AG10803 (cell line): ENCODE measurements at places on chromosomes 3 and 15.

GRCh38 chr3:9008550-9009255 is 45.4 kb upstream of the RAD18 start:
- DNase-seq = peak; percentile 37

GRCh38 chr3:138213398-138214085 is 26.4 kb downstream of the ARMC8 start:
- no peak for DNase-seq

DNA sequence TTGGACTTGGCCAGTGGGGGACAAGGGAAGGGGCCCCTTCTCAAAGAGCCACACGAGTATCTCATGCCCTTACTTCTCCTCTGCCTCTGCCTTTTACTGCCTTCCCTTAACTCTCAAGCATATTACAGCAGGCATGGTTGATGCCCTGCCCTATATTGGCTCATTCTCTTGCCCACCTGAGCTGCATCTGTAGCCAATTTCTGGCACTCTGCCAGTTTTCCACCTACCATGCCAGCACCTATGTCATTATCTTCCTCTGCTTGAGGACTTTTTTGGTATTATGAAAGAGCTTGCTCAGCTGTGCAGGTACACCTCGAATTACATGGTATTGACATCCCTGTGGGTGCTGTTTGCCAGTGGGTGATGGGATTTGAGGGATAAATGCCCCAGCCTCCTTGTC is 181.8 kb downstream of the OXSM start:
- DNase-seq = no peak

DNA sequence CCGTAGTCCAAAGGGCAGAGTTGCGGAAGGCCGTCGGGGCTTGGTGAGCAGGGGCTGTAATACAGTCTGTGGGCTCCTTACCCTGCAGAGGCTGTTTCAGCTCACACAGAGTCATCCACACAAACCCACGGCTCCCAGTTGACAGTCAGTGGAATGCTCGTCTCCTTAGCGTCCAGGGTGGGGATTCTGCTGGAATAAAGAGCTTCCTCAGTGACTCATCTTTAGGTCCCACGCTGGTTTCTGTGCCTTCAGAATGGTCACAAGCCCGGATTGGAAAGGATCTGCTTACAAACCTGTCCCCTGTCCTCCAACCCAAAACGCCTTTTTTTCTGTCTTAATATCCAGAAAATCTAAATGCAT is 201.3 kb upstream of the TPM1 start:
- peak; percentile 35 for DNase-seq

DNA sequence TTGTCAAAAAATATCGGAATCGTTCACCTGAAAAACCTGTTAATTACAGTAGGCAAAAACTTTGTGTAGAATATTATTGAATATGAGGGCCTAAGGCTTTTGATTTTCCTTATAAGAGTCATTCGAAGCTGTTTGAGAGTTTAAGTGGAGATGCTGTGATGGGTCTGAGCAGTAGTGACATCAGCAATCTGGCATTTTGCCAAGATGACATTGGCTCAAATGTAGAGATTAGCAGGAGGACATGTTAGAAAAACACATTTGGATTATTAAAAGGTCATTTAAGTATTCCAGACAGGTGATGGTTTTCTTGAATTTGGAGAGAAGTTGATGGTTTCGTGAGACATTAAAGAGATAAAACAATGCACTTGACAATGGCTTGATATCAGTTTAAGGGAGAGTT is 12.9 kb downstream of the OR5AC2 start:
- DNase-seq = no peak

GRCh38 chr15:88397506-88397905 is 69.7 kb downstream of the MRPL46 start:
- no peak for DNase-seq

DNA sequence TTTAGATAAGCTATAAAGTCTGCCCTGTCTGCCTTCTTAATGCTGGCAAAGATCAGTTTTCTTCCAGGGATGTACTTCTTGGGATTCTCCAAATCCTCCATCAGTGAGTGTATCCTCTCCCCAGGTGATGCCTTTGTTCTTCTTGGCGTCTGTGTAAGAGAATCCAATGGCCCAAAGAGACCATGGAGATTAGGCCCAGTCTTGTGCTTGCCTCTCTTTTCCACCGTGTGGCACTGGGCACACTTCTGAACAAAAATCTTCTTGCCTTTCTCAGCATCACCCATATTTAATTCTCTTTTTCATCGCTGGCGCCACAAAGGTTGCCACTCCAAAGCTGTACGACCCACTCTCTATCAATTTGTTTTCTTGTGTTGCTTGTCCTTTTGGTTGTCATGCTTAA is 32.2 kb upstream of the TAMM41 start:
- DNase-seq = no peak

DNA sequence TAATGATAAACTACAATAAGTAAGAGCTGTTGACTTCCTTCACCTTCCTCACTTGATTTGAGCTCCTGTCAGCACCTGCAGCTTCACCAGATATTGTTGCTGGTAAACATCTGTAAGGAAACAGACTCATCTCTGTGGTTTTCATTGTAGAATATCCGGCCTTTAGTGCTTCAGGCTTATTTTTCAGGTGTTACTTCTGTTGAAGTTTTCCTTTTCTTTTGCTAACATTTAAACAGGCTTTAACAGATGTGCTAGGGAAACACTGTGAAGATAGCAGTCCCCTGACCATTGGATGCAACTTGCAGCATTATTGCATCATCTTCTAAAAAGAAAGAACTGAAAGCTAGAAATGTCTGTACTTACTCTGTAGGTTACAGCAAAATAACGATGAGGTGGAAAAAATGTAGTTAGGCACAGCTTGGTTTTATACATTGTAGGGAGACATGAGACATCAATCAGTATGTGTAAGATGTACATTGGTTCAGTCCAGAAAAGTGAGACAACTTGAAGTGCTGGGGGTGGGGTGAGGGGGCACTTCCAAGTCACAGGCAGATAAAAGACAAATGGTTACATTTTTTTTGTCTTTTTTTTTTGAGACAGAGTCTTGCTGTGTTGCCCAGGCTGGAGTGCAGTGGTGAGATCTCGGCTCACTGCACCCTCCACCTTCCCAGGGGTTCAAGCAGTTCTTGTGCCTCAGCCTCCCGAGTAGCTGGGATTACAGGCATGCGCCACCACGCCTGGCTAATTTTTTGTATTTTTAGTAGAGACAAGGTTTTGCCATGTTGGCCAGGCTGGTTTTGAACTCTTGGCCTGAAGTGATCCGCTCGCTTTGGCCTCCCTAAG is 10.2 kb downstream of the EDEM1 start:
- DNase-seq = peak; percentile 76

GRCh38 chr3:117997201-117998049 is 1037.2 kb downstream of the IGSF11 start:
- peak; percentile 67 for DNase-seq

DNA sequence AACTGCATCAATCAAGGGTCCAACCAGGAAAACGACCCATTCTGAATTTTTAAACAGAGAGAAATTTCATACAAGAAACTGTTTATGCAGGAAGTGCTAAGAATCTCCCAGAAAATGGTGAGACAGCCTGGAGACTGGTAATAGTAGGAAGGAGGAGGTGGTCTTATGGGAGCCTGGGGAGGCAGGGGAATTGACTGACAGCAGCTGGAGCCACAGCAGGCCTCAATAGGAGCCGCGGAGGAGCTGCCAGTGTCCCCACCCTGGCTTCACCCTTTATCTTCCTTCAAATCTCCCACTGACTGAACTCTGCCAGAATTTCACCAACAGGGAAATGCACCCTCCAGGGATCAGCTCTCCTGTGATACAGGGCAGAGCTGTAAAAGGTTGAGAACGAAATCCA is 7.5 kb upstream of the C3orf80 start:
- no peak for DNase-seq

- DNase-seq = peak; percentile 36
Observed at GRCh38 chr15:95857124-95857757, 473.3 kb upstream of the NR2F2 start.

GRCh38 chr3:150299201-150299600 is 108.9 kb upstream of the TSC22D2 start:
- no peak for DNase-seq

DNA sequence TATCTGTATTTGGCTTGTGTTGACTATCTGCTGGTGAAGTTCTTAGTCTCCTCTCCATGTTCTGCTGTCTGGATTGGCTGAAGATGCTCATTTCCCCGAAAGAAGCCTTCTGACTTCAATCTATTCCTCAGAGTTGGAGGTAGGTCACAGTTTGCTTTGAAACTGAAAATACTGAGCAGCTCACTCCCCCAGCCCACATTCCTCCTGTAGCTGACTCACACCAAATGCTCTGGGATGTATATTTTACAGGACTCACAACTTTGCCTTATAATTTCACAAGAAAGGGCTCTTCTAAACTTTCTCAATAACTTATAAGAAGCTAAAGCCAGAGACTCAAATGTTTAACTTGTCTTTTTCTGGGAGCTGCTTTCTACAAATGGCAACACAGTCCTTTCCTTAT is 36.3 kb upstream of the SNX4 start:
- DNase-seq = peak; percentile 12

DNA sequence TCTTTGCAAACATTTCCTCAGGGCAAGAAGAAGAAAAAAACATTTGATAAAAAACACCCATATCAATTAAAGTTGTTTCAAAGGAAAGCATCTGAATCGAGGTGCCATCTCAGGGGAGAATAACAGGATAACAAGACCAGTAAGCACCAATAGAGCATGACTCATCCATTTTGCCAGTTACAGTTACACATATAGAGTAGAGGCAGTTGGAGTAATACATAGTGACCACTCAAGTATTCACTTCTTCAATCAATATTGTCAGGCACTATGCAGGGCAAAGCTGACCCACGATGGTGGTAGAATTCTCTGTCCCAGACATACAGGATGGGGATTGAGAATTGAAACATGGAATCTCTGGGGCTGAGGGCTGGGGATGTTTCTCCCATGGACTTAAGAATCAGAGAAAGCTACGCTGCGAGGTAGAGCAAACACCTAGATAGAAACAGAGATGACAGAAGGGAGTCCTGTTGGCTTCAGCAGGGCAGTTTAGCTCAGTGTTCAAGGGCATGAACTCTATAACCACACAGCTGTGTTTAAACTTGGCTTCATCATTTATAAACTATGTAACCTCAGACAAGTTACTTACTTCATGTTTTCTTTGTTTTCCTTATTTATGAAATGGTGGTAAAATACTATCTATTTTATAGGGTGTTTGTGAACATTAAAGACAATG is 186.4 kb upstream of the NANOGP8 start:
- no peak for DNase-seq

DNA sequence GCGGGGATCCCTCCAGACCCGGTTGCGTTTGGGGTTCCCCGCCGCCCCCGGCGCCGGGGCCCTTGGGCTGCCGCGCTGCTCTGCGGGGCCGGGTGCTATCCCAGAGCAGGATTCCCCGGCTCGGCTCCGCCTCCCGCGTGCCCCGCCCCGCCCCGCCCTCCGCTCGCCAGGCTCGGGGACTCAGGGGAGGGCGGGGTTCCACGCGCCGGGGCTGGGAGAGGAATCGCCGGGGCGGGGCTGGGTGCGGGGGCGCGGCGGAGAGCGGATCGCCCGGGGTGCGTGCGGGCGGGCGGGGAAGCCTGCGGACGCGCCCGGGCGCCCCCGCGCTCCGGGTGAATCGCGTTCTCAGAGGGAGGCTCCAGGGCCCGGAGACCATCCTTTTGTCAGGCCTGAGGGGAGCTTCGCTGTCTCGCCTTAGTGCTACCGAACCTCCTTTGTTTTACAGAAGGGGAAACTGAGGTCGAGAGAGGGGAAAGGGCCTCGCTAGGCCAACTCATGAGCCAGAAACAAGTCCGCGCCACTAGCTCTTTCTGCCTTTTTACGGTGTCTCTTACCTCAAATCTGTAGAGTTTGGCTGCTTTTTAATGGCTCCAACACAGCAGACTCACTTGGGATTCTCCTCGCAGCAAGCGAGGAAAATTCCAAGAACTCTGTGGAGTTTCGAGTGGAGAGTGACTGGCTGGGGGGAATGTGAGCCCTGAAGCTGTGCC is at the start of gene TMEM158:
TMEM158 (minus strand) TSS at position 82 of the 710 bp plus-strand sequence. CDS start 260 bp downstream, outside the sequence.
- peak; percentile 68 for DNase-seq
